ENCODE measurements at places on chromosomes 16 and 17.

GRCh38 chr17:78535273-78536197 is 41.7 kb downstream of the DNAH17 start:
- no peak for DNase-seq

- DNase-seq = no peak
Observed at GRCh38 chr17:9403257-9403656, 172.4 kb downstream of the STX8 start.

DNA sequence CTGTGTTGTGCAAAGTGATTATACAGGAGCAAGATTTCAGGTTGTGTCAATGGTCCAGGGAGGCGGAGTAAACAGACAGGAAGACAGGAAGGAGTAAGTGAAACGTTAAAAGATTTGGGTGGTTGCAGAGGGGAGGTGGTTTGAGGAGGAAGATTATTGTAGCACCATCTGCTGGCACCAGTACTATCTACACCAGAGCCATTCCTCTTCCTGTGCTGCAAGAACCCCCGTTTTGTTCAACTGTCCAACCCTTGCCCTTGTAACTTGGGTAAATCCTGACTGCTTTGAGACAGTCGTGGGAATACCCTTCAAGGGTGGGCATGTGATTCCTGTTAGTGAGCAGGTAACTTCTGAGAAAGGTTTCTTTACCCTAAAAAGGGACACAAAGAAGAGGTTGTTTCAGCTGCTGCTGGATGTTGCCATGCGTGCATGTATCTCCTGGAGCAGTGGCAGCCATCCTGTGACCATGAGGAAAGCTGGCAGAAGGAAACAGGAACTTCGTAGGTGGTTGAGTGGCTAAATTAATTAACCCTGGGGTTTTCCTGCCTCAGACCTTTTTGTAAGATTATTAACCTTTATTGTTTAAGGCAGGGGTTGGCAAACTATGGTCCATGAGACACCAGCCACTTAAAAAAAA is 124.1 kb downstream of the PRKCA start:
- DNase-seq = no peak

- DNase-seq = no peak
Observed at GRCh38 chr16:13083681-13084080, 182.3 kb downstream of the SHISA9 start.

- DNase-seq = no peak
Observed at GRCh38 chr16:11094857-11095565, 150.6 kb downstream of the CLEC16A start.

DNA sequence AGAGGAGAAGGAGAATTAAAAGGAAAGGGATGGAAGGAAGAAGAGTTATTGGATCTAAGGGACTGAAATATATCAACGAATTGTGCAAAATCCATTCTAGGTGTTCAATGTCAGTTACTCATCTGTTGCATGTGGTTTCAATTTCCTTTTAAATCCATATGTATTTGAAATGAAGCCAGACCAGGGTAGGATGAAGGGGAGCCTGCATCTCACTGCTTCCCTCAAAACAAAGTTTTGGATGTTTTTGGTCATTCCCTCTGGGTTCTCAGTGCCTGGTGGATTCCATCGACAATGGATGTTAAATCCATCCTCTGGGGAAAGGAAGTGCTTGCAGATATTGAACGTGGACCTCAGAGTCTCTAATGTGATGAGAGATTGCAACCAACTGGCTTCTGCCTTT is 103.5 kb upstream of the XYLT1 start:
- no peak for DNase-seq

- DNase-seq = no peak
Observed at GRCh38 chr17:76107509-76107908, 3.9 kb upstream of the EXOC7 start.

- peak; percentile 58 for DNase-seq
Observed at GRCh38 chr17:8163978-8164814, 1.4 kb upstream of the VAMP2 start.

GRCh38 chr17:58710948-58711552 is 18.6 kb downstream of the RAD51C start:
- peak; percentile 58 for DNase-seq

- no peak for DNase-seq
Observed at GRCh38 chr17:50100480-50100883, 5.3 kb downstream of the PDK2 start.

DNA sequence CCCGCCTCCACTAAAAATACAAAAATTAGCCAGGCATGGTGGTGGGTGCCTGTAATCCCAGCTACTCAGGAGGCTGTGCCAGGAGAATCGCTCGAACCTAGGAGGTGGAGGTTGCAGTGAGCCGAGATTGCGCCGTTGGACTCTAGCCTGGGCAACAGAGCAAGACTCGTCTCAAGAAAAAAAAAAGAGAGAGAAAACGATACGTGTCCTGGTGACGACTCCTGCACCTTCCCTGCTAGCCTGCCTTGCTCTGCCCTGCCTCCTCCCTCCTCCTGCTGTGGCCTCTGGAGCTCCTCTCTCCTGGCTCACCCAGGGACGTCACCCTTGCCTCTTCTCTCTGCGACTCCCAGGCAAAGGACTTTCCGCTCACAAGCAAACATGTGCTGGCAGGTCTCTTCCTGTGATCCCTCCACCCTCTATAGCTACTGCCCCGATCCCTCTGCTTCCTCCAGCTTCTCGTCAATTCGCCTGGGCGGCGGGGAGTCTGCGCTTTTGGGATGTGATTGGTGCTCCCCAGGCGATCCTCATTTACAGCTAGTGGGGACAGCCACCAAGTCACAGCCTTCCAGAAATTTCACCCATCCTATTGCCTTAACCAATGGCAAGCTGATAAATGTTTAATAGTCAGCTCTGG is 25.5 kb upstream of the CBX4 start:
- DNase-seq = no peak

DNA sequence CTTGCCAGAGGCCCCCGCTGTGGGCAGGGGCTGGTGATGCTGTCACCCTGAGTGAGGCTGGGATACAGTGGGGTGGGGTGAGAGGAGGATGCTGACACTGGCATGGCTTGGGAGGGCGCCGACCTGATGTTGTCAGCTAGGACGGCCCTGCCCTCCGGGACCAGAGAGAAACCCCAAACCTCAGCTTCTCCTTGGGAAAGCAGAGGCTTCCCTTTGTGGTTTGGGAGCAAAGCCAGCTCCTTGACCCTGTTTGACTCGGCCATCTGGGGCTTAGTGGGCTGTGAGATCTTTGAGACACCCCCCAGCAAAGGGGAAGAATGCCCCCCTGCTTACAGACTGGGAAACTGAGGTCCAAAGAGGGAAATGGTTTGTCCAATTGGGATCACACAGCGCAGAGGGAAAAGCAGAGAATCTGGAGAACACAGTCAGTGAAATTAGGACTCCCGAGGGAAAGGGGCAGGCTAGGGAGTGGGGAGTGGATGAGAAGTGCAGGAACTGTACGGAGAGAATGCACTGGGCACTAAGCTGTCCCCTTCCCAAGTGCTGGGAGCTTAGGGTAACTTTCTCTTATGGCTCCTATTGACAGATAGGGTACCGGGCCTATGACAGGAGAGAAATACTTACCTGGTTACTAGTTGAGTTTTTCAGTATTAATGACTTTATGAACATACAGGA is 40.7 kb upstream of the DLX4 start:
- no peak for DNase-seq

DNA sequence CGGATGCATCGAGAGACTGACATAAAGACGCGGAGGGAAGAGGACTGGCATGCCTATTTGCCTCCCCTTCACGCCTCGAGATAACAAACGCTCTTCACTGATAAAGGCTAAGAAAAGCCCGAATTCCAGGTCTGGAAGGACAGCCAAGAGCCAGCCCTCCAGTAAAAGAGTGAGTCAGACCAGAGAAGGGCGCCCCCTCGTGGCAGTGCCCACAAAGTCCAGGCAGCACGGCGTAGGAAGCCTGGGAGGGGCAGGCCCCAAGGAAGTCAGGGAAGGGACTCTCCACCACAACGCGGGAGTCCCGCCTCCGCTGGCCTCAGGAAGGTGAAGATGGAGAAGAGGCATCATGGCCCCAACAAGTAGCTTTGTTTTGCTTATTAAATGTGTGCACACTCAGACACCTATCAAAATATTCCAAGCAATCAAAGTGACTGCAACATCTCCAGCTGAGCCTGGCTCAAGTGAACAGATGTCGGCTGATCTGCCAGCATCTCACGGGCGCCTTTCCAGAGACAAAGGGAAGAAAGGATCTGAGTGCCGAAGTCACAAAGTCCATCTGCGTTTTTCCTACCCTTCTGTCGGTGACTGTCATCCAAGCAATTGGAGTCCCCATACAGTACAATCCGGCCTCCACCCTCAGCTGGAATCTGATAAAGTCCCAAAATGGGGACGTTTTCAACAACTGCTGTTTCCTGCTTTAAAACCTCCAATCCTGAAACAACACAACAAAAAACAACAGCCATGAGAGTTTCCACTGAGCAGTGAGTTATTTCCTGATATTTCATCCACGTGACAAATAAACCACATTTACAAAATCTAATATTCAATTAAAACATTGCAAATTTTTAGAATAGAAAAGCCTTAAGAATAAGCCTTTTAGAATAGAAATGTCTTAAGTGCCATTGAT is 20.4 kb upstream of the SLC38A8 start:
- peak; percentile 75 for DNase-seq

- DNase-seq = no peak
Observed at GRCh38 chr17:47896672-47897490, 845 bp downstream of the SP2 start.

DNA sequence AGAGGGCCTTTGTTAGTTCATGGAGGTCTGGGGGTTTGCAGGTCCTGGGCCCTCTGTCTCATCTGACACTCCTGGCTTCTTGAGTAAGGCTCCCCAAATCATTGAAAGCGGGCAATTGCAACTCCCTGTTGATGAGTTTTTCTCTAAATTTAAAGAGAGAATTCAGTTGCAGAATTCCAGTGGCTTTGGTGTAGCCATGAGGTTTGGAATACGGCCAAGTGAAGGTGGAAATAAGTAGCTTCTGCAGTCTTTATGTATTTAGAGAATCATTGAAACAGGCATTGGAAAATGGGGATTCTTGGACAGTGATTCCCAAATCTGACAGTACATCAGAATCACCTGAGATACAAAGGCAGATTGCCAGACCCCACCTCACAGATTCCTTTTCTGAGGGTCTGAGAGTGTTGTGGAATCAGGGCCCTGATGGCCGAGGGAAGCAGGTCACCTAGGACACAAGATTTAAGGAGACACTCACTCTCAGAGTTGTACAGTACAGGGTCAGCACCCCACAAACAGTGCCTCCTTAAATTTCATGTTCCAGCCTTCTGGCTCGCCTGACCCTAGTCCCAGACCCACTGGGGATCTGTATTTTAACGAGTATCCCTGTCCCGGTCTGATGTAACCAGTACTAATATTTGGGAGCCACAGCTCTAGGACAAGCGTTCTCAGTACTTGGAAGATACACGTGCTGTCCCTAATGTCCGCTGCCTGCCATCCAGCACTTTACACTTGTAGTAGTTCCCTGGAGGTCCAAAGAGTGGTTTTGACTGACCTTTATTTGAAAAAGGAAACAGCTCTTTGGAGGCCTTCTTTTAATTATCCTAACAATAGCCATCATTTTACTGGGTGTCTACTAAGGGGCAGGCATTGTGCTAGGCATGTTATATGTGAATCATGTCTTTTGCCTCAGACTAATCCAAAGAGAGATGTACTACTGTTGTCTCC is 37.8 kb downstream of the YPEL2 start:
- DNase-seq = no peak

DNA sequence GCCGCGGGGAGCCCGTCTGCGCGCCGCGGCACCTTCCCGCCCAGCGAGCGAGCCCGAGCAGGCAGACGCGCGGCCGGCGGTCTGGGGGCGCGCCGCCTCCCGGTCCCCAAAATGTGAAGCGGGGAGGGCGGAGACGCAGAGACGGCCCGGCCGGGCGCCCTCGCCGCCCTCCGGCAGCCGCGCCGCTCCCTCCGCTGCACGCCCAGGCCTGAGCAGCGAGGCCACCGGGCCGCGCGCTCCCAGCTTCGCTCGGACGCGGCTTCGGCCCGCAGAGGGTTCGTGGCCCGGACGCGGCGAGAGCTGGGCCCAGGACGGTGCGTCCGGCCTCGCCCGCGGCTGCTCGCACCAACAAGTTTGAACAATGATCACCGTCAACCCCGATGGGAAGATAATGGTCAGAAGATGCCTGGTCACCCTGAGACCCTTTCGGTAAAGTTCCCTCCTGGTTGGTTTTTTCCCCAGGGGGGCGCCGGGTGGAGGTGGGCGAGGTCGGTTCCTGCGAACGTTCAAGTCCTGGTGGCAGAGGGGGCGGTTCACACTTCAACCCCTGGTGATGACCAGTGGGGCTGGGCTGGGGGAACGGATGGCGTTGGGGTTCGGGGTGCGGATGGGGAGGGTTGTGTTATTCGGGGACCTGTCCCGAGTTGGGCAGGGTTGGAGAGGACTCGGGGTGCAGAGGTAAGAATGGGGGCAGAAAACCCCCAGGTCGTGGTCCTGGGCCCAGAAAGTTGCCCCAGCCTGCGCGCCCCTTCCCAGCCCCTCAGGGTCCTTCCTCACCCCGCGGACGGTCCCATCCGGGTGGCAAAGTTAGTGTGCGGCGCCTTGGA is 678 bp downstream of the MGAT5B start:
- DNase-seq = no peak

GRCh38 chr16:1820096-1820945 is 6.3 kb downstream of the HAGH start:
- DNase-seq = no peak

GRCh38 chr16:68070249-68070730 is 14.9 kb upstream of the NFATC3 start:
- DNase-seq = no peak

- DNase-seq = peak; percentile 70
Observed at GRCh38 chr17:8225813-8226535, 15.6 kb upstream of the AURKB start.

GRCh38 chr16:58582971-58583765 is 46.5 kb downstream of the CNOT1 start:
- DNase-seq = no peak

- peak; percentile 23 for DNase-seq
Observed at GRCh38 chr16:87017371-87018012, 299.7 kb downstream of the C16orf95 start.

DNA sequence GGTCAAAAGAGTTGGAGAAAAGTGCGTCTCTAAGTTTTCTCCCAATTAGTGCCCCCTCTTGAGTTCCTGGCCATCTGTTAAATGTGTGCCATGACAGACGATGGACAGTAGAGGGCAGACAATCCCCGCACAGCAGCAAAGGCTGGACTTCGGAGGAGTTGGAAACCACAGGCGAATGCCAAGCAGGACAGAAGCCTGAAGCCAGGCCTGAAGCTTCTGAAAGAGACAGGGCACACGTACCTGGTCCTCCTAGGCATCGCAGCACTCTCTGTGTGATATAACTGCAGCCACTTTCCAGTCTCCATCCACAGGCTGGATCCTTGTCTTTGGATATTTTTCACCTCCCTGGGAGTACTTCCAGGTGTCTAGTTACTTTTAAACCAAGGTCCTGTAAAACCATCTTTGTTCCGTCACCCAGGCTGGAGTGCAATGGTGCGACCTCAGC is 14.5 kb downstream of the C17orf100 start:
- DNase-seq = peak; percentile 84

GRCh38 chr17:1573932-1574696 is 11.5 kb upstream of the PITPNA start:
- peak; percentile 76 for DNase-seq

GRCh38 chr16:54509456-54509855 is 222.9 kb upstream of the IRX3 start:
- DNase-seq = no peak
